Daoy (cell line): ENCODE measurements at places on chromosomes 3 and 15. TPM values are rescaled to one million over a fixed set of nuclear protein-coding genes. Genes with fewer than 3 reads are reported as not detected.

The TMCO5A gene
- total RNA-seq: not detected in 2 replicates

- no peak for DNase-seq
These were observed 140.2 kb upstream of the SETMAR start for GRCh38 chr3:4163011-4163410.

GRCh38 chr3:182906036-182906435, 74.3 kb downstream of the DCUN1D1 start:
- DNase-seq: no peak

GRCh38 chr3:131396170-131396569, 14.6 kb downstream of the NUDT16 start:
- DNase-seq: no peak

The ITIH3 gene
- total RNA-seq: not detected in 2 replicates

- no peak for DNase-seq
These were observed 457.7 kb upstream of the THRB start for GRCh38 chr3:24952388-24952787.

The KCNAB1 gene
- total RNA-seq: 2.6 TPM in 1 of 2 replicates, not detected in the other

DNA sequence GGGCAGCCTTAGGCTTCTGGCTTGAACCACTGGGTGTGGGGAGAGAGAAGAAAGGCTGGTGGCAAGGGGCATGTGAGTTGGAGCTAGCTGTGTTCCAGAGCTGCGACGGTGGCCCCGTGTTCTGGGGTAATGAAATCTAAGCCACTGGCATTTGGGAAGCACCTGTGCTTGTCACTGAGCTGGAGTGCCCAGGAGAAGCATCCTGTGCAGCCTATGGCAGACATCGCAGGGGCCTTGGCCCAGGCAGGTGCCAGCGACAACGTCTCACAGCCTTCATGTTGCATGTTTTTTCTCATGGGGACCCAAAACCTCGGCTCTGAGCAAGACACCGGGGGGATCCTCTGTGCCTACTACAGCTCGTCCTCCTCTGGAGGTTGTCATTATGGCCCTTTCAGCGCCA, 91.1 kb upstream of the PLXNA1 start:
- DNase-seq: no peak

DNA sequence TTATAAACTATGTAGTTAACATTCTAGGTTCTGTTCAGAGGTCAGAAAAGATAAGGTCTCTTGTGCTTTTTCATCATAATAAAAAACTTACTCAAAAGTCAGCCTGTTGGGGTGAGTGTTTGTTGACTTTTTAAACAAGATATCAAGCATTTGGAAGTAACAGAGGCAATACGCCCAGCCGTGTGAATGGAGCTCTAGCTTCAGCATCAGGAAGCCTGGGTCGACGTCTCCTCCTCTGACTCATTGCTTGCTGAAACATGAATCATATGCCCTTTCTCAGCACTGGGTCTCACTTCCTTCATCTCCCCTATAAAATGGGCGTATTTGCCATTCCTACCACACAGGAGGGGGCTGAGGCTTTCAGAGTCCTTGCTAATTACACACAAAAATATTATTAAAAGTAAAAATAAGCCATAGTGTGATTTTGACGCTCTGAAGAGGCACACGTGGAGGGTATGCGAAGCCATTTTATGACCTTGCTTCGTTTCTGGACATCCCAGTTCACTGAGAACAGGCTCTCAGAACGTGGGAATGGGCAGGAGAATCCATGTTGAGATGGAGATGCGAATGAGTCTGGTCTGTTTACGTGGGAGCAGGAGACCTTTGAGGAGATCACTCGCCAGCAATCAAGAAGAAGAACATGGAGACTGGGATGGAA, 220.8 kb upstream of the TPRG1 start:
- DNase-seq: peak; percentile 93

GRCh38 chr15:20341901-20342600, 199.5 kb downstream of the GOLGA6L6 start:
- DNase-seq: peak; percentile 76

The EDC3 gene
- total RNA-seq: 4.0 and 5.3 TPM in 2 replicates

GRCh38 chr3:141368062-141368924, at the start of gene ZBTB38:
TSS of gene ZBTB38 (plus strand) at chr3:141368504. CDS start at chr3:141442389, 73,885 bp downstream.
- DNase-seq: peak; percentile 97

The TRPC1 gene
- total RNA-seq: 9.2 and 14.1 TPM in 2 replicates

GRCh38 chr3:166864473-166865467, 515.3 kb downstream of the ZBBX start:
- DNase-seq: no peak

The LRTM1 gene
- total RNA-seq: not detected in 2 replicates

DNA sequence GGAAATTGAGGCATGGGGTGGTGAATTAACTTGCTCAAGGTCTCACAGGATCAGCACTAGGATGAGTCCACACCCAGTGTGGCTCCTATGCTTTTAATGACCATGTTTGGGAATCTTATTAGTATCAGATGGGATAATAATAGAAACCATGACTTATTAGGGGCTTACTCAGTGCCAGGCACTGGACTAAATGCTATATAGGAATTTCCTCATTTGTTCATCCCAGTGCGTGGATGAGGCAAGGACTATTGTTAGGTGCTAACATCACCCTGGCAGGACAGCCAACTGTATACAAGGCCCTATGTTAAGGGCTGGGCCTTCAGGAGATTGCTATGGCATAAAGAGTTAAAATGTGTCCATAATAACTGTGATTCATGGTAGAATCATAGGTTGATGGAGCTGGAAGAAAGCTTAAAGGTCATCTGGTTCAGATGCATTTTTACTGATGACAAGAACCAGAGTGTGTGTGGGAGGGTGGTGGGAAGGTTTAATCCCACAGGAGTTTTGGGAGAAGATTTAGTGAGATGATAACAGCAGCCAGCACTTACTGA, 4.7 kb upstream of the FEM1B start:
- DNase-seq: peak; percentile 40

The RETNLB gene
- not detected in 2 replicates for total RNA-seq

- DNase-seq: no peak
These were observed 42.0 kb downstream of the RORA start for GRCh38 chr15:61186905-61187741.

DNA sequence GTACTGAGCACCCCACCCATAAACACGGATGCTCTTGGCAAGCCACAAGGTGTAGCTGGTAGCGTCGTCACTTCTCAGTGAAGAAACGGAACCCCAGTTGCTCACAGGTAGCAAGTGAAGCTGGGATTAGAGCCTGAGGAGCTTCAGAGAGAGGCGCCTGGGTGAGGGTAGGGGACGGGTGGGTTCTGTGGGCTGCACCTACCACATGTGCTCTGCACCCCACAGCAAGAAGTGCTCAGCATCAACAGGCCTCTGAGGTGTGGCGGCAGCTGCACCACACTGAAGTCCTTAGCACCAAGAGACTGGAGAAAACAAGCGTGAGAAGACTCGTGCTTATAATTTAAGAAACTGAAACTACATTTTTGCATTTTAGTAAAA, 9.8 kb downstream of the MAP6D1 start:
- DNase-seq: no peak

The TNNC1 gene
- total RNA-seq: not detected in 2 replicates

The SCN11A gene
- total RNA-seq: not detected in 2 replicates

GRCh38 chr15:38171973-38172372, 80.7 kb upstream of the SPRED1 start:
- DNase-seq: no peak

The KAT2B gene
- 1.6 and 7.5 TPM in 2 replicates for total RNA-seq

DNA sequence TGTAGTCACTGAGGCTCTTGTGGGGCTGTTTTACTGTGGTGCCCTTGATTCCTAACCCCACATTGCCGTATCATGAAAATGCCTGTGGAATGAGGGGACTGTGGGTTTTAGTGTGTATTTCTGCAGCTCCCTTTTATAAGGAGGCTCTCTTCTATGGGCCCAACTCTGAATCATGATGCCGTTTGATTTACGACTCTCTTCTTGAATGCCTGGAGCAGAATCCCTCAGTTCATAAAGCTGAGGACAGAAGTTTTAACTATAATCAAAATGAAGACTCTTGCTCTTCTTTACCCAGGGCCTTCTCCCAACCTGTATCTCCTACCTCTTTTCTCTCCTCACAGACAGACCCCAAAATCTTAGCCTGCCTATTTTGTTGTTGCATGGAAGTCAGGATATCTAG, 109.5 kb downstream of the RARB start:
- DNase-seq: no peak

The HGD gene
- not detected in 2 replicates for total RNA-seq

DNA sequence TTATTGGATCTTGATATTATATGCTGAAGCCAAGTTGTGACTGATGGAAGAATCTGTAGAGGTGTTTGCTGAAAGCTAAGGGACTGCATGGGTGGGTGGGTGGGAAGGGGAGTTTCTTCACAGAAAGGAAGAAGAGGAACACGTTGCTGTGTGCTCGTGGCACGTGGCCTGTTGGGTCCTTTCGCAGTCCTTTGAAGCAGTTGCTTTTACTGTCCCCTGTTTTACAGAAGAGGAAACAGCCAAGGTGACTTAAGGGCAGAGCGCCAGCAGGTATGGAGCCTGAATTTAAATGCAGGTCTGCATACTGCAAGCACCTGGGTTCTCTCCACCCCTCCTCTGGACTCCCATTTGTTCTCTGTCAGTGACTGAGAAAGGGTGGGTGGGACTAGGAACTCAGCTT, 59.4 kb upstream of the PRR23C start:
- no peak for DNase-seq
